GM04503 (cell line): ENCODE measurements at places on chromosomes 5 and 9.

DNA sequence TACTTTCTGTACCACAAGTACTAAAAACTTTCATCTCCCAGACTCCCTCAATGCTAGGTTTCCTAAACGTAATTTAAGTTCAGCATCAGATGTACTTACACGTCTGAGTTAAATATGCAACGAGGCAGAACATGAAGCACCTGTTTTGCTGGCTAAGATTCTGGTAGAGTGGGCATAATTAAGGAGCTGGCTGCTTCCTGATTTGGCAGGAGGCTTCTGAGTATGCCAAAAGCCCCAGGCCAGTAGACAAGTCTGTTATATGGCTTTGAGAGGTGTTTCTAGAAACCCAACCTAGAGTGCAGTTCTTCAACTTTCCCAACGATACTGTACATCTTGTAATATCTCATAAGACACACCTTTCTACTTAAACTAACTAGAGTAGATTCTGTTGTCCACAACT is 13.6 kb downstream of the TICAM2 start:
- no peak for DNase-seq

DNA sequence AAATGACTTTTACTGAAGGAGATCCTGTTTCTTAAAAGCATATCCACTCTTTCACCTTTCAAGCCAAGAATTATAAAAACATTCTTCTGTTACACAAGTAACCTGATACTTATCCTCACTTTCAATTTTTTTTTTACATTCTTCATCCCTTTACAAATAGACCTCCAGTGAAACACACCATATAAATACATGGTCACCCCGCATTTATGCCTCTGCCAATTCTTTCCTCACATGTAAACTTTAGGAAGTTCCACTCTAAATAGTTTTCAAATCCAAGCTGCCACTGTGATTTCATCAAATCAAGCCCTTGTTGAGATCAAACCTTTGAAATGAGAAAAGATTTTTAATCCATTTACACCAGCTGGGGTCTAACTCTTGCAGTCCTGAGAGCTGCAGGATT is 40.0 kb downstream of the GAS1 start:
- DNase-seq: no peak

- DNase-seq: no peak
These were observed 19.4 kb upstream of the PHYHD1 start for GRCh38 chr9:128901379-128901778.

DNA sequence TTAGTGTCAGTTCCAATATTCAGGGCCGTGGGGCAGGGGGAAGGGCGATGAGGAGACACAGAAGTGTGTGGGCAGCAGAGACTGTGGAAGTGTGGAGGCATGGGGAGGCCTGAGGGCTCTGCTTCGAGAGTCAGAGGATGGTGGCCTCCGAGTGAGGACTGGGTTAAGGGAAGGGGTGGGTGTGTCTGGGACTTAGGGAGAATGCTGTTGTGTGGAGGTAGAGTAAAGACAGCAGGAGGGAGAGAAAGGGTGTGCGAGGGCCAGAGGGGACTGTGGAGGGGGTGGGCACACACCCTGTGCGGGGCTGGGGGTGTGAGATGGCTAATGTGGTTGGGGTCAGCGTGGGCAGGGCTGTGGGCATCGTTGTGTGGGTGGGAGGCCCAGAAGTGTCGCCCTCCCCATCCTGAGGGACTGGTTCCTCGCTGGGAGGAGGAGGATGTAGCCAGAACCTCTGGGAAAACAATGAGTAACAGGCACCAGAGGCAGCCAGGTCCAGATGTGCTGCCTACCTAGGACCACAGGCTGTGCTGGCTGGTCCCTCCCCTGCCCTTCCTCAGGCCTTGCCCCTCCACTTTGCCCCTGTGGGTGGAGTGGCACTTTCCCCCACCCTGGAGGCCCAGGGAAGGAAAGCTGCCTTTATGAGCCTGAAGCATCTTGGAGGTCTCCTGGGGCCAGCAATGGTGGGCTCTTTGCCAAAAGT is 4.2 kb downstream of the USP20 start:
- DNase-seq: no peak

DNA sequence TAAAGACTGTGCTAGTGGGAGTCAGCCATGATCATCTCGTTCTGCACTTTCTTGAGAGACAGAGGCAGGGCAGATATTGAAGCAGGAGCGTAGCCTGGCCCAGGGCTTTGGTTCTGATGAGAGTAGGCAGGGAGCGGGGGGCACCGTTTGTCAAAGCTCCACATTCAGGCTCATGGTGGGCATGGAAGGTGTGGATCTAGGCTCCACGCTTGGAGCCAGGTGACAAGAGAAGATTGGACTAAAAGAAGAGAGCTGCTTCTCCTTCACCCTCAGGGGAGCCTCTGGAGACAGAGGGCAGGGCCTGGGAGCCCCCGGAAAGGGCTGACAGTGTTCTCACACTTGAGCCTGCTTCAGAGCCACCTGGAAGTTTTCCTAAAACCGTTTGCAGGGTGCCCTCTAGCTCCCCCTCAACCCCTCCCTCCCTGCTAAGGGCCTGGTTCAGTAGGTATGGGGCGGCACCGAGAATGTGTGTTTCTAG is 24.7 kb upstream of the FCN2 start:
- no peak for DNase-seq

- DNase-seq: no peak
These were observed 455.2 kb downstream of the DTWD2 start for GRCh38 chr5:118533156-118533555.

DNA sequence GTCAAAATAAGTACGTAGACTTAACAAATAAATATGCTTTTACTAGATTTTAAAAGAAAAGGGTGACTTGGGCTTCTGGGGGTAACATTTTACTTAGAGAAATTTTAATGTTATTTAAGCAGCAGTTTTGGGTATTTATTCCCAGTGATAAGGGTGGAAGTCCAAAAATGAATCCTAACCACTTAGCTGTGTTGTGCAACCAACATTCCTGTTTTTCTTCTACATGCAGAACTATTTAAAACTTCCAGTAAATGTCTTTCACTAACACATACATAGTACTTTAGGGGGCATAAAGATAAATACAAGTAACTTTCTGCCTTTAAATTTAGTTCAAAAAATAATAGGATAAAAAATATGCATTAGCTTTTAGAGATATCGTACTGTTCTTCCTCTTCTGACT is 436.7 kb downstream of the CTNND2 start:
- no peak for DNase-seq

DNA sequence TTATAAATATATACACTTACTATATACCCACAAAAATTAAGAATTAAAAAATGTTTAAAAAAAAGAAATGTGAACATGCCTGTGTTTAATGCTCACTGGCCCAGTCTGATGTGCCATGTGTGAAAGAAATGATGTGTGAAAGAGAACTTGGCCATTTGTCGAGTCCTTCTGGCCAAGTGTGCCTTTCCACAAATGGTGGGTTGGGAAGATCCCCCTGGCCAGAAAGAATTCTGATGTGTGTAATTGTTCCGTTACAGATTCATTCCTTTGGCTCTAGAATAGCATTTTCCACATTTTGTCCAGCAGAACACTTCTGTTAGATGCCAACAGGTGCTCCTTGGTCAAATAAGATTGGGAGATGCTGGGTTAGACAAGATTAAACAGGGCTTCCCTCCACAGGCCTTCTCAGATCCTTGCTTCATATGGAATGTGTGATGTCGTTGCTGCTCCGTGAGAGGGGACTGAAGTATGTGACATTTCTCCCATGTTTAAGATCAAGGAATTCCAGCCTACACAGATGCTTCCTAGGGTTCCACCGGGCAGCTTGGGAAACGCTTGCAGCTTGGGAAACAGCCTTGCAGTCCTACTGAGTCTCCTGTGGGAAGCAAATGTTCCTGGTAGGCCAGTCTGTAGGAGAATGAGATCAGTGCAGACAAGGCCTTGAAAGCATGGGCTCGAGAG is 32.1 kb downstream of the GDNF start:
- DNase-seq: no peak

DNA sequence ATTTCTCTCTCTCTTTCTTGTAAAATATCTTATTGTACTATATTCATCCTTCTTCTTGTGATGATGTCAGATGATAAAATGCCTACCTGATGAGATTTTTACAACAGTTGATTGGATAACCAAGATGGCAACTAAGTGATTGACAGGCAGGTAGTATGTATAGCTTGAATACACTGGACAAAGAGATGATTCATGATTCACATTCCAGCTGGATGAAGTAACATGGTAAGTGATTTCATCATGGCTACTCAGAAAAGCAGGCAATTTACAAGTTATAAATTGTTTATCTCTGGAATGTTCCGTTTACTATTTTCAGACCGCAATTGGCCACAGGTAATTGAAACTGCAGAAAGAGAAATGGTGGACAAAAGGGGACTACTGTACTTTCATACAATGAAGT is 1471.7 kb upstream of the C9orf72 start:
- no peak for DNase-seq

DNA sequence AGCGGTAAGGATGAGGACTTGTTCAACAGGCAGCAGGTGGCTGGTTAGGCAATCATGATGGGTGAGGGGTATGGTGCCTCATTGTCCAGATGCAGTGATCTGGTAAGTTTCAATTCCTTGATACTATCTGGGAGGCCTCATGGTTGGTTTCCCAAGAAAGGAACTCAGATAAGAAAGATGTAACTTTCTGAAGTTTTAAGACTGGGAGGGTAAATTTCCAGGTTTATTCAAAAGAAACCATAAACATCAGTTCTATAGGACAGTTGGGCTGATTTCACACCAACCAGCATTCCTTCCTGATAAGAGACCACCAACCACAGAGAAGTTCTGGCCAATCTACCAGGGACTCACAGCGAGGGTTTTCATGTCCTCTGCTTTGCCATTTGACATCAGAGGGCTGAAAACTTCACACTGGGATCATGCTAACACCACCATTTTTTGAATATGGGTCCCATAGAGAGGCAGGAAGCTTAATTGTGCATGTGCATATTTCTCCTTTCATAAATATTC is 773 bp upstream of the AGGF1 start:
- no peak for DNase-seq

DNA sequence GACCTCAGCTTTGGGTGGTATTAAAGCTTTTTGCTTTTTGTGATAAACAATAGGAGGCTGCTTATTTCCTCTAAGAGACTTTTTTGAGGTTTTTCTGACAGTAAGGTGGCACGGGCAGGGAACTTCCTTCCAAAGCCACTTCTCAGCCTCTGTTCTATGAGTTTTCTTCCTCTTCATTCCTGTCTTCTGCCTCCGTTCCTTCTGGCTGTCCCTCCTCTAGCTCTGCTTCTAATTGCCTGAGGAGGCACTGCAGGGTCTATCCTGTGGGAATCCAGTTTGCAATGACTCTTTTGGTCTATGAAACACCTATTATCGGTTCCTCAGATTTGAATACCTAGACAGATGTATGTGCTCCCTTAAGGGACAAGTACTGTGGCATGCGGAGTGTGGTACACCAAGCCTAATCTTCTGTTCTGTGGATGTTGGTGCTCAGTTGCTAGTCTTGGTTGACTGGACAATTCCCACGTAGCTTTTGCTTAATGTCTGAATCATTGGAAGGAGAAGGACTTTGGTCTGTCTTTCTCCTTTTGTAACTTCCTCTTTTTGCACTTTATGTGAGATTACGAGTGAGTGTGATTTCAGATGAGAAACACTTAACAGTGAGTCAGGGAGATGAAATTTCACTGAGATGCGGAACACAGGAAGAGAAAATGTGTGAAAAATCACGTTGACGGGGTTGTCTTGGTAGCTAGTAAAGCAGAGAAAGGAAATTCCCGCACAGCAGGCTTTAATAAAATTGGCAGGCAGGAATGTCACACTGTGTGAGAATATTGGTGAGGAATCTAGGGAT is 305.2 kb downstream of the EFNA5 start:
- DNase-seq: peak; percentile 57

DNA sequence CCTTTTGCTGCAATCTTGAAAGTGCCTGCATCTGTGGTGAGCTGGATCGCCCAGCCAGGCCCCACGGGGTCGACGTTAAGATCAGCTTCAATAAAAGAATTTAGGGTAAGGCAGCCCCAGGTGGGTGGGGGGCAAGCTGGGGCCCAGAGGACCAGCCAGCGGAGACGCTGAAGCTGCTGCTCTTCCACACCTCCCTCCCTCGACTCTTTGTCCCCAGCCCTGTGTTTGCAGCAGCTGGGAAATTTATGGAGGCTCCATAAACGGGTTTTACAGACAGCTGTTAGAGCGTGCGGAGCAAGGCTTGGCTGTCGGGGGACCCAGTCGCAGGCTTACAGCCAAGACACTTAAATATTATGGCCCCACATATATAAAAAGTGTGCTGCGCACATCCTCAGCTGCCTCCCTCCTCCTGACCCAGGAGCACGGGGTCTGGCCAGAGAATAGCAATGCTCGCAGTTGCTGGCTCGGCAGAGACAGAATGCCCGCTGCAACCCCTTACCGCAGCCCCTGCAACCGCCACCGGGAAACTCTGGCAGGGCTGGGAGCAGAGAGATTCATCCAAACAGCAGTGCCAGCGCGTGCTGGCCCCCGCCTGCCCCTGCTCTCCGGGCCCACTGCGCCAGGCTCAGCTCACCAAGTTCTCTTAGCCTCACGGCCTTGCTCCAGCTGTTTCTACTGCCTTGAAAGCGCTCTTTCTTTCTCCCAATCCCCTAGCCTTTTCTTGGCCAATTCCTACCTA is 28.4 kb upstream of the MVB12B start:
- DNase-seq: no peak
